ENCODE measurements at places on chromosomes 12 and 14.

DNA sequence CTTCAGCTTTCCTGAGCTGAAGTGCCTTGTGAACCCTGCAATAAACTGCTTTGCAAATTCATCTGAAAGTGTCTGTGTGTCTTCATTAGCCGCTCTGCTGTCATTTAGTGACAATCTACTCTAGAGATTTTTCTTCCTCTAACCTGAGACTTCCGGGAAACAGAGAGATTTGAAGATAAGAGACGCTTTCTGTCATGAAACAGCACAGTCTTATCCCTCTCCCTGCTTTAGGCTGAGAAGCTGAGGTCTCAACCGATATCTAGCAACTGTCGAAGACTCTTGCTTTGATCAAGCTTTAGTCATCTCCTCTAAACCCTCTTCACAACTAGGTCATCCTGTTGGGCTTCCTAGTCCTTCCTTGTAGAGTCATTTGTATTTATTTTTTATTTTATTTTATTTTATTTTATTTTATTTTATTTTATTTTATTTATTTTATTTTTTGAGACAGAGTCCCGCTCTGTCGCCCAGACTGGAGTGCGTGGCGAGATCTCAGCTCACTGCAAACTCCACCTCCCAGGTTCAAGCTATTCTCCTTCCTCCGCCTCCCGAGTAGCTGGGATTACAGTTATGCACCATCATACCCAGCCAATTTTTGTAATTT is 1.2 kb downstream of the RNASE2 start:
- no peak for DNase-seq

DNA sequence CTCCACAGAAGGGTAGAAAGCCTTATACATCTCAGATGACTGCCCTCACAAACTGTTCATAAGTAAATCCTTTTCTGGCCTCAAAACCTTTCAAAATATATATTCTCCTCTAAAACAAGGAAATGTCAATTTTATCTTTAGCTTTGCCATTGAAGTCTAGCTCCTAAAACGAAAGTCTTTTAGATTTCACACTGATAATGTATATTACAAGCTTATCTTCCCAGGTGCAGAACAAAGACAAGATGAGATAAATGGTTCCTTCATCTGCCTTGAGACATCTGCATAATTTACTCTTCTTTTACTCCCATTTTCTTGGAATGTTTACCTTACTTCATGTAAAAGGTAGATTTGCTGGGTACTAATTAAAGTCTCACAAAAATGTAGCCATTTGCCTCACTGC is 257.1 kb downstream of the SYT10 start:
- no peak for DNase-seq

- DNase-seq, result no peak
These were observed 3.7 kb upstream of the PNMA1 start for GRCh38 chr14:73717711-73718417.

GRCh38 chr12:111269718-111270117 is 99.2 kb downstream of the PHETA1 start:
- DNase-seq, result no peak

DNA sequence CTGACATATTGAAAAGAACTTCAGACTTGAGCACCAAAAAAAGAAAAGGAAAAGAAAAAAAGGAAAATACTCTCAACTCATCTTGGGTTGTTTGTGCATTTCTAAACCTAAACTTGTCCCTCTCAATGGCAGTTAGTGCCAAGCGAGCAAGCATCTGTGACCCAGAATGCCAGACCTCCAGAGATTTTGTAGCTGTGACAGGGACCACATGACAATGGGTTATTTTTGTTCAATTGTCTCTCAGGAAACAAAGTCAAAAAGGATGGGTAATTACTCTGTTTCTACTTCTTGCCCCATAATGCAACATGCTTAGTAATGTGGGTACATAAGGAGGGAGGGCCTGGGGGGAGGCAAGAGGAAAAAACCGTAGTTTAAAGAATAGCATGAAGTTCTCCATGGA is 285.7 kb upstream of the RTL1 start:
- no peak for DNase-seq

GRCh38 chr14:61593330-61593729 is 102.0 kb upstream of the HIF1A start:
- no peak for DNase-seq

GRCh38 chr14:97361958-97362357 is 564.8 kb downstream of the VRK1 start:
- DNase-seq, result no peak

DNA sequence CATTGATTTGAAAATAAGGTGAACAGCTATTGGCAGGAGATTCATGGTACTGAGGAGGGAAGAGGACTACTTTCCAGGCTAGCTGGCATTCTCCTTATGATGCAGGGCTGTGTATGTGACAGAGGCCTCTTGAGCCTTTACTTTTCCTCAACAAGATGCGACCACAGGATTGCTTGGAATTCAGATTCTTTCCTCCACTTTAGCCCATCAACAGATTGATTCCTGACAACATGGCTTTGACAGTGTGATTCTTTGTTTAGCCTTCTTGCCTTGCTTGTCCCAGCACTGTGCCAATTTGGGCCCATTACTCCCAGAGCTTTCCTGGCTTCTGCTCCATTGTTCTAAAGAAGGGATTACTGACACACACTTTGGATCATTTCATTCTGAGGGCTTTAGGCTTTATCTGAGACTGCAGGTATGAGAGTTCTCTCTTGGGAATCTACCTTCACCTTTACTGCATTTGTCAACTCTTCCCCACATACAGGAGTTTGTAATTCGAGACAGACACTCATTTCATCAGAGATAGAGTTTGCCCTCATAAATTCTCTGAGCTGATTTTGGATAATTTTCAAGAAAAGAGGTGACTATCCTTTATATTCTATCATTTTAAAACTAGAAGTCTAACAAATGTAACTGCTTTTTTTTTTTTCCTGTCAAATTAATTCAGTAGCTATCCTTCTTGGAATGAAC is 206.4 kb upstream of the GZMB start:
- DNase-seq, result no peak

GRCh38 chr12:66011731-66012130 is 118.8 kb downstream of the LLPH start:
- DNase-seq, result no peak

- no peak for DNase-seq
These were observed 37.2 kb downstream of the FBXO21 start for GRCh38 chr12:117152793-117153775.

- DNase-seq, result no peak
These were observed 44.9 kb downstream of the KTN1 start for GRCh38 chr14:55624913-55625312.

DNA sequence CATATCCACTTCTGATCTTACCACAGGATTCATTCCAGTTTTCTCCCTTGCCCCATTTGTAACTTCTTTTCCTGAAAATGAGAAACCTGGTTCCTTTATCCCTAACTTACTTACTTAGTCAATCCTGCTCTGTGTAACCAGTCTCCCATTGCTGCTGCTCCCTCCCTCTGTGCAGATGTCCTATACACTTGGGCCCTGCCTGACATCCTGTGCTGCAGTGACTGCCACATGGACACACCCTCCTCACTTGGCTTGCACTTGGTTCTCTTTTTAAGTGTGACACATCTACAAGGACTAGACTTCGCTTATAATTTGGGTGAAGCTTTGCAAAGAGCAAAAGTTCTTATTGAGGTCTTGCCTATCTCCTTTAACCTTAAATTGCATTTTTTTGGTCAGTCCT is 51.4 kb downstream of the FGD4 start:
- no peak for DNase-seq

GRCh38 chr12:52042706-52043385 is 8.4 kb upstream of the NR4A1 start:
- DNase-seq, result no peak

- DNase-seq, result no peak
These were observed 1.9 kb upstream of the TRHDE start for GRCh38 chr12:72270246-72270645.

DNA sequence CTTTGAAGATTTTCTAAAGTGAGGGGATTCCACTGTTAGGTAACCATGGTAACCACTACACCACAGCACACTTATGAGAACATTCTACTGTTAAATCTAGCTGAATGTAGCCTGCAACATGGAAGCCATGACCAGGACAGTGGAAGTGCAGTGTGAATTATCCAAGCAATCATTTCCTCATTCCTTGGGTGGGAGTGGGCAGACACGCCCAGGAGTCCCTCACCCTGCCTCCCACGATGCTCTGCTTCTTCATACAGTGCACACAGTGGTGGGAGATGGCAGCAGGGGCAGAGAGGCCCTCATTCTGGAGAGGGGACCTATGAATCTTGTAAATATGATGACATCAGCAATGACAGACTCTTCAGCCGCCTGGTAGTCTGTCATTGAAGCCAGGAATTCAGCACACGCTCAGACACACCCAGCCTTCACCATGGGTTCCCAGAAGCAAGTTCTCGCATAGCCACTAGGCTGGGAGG is 70.1 kb upstream of the HOXC13 start:
- no peak for DNase-seq
